ENCODE measurements at places on chromosomes 6 and 20.

- DNase-seq, result no peak
These were observed 45.3 kb upstream of the TINAG start for GRCh38 chr6:54262971-54263370.

DNA sequence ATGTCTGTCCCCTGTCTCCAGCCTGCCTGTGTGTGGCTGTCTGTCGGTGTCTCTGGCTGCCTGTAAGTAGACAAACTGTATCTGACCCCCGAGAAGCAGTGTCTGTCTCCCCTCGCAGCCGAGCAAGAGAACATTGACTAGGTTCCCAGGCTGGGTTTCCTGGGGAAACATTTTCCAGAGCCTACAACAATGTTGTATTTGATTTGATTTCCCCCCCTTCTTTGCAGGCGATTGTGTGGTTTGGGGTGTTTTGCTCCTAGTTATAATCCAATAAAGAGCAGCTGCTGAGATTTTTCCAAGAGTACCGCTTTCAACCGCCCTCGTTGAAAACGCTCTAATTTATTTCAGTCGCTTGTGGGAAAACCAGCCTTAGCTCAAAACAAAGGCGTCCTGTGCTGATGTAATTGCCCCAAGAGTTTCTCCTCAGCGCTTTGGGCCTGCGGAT, 92.6 kb downstream of the CDC5L start:
- DNase-seq, result no peak

DNA sequence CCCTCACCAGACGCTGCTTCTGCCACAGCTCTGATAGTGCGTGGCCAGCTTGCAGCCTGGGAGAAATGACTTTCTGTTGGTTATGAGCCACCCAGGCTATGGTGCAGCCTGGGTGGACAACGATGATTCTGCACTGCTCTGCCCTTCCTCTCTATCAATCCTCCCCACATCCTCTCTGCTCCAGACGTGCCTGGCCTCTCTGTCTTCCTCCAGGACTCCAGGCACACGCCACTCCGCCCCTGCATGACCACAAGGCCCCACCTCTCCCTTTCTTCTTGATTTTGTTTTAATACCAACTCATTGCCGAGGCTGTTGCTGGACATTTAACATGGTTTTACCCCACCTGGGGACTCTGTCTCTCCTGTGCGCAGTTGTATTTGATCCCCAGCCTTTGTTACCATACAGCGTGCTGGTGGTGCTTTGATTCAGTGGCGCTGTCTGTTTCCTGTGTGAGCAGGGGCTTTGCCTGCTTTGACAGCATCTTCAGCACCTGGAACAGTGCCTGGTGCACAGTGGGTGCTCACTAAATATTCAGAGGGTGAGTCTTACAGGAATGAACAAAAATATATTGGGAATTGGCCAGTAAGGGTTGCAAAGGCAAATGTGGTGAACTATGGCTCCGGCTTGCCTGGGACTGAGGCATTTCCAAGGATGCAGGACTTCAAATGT, 280.9 kb downstream of the CDH26 start:
- no peak for DNase-seq

DNA sequence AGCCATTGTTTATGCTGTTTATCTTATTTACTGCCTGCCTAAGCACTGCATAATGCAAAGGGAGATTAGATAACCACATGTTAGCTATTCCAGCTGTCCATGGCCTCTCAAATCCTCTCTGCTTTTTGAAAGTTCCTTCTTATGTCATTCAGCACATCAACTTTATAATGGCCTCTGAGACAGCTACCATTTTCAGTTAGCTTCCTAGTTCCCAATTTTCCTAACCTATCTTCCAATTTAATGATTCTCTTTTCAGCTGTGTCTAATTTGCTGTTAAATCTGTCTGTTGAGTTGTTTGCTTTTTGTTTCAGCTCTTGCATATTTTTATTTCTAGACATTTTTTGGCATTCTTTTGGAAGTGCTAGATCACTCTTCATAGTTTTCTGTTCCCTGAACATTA, 173.4 kb upstream of the PLCB4 start:
- no peak for DNase-seq

DNA sequence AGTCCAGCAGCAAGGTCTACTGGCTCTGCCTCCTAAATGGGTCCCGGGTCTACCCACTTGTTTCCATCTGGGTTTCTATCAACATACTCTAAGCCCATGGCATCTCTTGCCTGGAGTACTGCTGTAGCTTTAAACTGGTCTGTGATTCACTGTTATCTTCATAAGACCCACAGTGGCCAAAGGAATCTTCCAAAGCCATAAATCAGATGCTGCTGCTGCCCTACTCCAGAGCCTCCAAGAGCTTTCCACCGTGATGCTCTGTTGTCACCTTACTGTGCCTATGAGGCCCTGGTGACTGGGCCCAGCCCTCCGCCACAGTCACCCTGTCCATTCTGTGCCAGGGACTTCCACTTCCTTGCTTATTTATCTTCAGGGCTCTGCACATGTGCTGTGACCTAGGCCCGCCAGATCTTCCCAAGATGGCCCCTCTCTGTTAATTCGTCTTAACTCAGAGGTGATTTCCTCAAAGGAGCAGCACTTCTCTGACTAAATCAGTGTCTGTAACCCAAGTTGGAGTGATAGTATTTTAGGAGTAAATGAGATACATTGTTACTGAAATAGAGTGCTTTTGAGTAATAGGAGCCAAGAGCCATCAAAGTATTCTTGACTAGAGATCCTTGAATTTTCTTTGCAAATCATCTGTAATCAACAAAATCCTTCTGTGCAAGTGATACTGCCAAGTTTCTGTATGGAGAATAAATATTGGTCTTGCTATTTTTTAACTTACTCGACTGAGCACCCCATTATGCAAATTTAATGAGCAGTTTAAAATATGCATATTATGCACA, 102.5 kb downstream of the PPP1R14C start:
- no peak for DNase-seq

DNA sequence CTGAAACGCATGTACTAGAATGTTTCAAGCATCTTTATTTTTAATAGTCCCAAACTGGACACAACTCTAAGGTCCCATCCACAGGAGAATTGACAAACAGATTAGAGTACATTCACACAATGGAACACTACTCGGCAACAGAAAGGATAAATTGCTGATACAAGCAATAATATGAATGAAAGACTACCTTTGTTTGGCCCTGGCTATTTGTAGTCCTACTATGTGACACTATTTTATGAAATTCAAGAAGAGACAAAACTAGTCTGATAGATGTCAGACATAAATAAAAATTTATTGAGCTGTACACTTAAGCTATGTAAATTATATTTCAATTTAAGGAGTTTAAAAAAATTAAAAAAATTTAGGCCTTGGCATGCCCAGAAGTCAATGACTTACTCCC, 28.0 kb upstream of the RNF24 start:
- DNase-seq, result no peak

DNA sequence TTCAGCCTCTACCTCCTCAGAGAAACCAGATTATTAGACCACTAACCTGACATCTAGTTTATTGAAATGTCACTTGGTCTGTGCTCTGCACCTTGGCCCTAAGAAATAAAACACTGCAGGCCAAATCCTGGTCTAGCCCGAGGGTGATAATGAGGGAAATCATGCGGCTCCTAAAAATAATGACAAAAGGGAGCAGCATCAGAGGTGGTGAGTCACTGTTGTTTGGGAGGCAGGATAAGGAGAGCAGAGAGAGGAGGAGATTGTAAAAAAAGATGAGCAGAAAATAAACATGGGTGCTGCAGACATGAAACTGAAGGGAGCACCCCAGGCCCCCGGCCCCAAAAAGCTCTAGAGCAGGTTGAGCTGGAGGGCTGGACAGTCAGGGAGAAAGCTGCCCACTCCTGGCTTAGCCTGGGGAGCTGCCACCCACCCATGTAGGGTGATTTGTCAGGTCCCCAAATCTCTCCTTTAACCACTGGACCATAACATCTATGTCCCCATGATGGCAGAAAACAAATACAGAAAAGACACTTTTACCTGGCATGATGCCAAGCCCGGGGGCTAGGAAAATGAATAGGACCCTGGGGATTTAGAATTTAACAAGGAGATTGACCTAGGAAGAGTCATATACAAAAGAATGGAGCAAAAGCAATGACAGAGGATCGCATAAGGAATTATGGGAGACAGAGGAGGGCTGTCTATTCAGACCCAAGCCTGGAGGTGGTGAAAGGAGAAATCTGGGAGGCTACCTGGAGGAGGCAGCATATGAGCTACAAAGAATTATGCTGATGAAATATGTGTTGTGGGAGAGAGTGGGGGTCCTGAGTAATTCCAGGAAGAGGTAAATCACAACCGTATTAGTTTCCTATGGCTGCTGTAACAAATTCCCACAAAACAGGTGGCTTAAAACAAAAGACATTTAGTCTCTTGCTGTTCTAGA, 103.7 kb downstream of the SNAP25 start:
- no peak for DNase-seq

DNA sequence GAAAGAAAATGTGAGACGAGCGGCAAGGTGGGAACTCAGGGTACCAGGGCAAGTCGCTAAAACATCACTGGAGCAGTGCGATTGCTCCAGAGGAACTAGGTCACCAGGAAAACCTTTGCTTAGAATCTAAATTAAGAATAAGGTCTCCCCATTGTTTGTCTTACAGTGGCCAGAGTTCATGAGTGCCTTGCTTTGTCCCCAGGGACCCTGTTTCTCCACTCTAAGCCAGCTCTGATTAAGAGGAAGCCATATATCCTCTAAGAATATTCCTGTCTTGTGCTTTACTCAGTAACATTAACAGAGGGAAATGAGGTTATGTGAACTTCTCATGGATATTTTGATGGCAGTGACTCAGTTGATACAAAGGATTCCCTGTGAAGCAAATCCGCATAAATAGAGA, 305.8 kb downstream of the CD83 start:
- no peak for DNase-seq

DNA sequence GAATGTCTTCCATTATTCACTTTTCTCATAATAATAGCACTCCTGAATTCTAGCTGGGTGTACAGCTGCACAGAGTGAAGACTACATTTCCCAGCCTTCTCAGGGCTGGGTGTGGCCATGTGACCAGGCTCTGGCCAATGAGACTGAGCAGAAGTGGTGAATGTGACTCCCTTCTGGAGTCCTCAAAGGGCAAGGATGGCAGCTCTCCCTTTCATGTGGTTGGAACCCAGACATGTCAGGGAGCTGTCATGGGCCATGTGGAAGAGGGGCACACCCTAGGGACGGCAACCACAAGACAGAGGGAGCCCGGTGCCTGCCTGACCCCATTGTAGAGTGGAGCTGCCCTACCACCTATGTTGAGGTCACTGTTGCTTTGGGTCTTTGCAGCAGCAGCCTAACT, 312.8 kb upstream of the SULF2 start:
- no peak for DNase-seq

DNA sequence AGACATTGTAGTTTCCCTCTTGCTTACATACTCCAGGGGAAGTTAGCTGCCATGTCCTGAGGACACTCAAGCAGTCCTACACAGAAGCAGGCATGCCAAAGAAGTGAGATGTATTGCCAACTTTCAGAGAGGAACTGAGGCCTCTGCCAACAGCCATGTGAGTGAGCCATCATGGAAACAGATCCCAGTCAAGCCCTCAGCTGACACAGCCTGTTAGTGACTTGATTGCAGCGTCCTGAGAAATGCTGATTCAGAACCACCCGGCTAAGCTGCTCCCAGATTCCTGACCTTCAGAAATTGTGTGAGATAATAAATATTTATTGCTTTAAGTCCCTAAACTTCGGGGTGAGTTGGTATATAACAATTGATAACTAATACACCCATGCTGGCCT, 38.1 kb downstream of the GSTA2 start:
- DNase-seq, result no peak

DNA sequence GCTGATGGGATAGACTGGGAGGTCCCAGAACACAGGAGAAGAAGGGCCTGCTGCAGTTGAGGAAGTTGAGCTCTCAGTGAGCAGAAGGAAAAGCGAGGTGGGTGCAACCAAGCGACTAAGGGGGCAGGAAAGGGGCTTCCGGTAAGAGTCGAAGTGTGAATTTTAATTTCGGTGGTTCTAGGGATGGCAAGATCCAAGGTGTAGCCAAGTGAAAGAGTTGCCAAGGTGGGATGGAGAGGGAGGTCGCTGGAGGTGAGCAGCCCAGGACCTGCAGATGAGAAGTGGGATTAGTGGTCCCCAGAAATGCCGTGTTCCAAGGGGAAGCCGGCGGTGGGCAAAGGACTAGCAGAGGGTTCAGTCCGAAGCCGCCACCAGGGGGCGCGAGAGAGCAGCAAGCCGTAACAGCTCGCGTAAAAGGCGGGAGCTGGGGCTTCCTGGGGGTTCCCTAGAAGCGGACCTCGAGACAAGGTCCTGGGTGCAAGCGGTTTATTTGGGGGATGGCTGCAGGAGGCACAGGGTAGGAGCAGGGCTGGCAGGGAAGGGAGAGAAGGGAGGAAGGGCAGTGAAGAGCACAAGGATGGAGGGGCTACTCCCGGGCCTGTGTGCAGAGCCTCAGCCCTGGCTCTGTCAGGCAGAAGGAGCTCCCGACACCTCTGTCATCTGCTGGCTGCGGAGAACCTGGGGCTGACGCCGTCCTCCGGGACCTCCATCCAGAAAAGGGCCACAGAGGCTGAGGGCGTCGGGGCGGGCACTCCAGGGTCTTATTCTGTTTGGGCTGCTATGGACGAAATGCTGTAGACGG, 103.6 kb downstream of the PAX1 start:
- DNase-seq, result peak; percentile 17

GRCh38 chr20:1364106-1364505, 28.7 kb downstream of the FKBP1A start:
- peak; percentile 24 for DNase-seq

- no peak for DNase-seq
These were observed 66.4 kb upstream of the FABP7 start for GRCh38 chr6:122713138-122713537.

DNA sequence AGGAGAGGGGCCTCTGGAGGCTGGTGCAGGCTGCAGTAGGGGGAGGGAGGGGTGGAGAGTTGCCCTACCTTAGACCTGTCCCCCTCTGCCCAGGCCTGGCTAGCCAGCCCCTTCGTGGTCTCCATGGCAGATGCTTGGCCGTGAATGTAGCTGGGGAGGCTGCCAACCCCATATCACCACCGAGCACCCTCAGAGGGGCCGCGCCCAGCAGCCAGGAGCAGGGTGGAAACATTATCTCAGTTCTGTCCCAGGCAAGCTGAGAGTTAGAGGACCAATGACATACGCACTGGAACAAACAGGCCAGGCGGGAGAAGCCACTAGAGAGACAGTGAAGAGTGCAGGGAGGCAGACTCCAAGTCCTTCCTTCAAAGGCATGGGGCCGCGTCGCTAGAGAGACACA, 66.5 kb downstream of the LRFN2 start:
- no peak for DNase-seq

DNA sequence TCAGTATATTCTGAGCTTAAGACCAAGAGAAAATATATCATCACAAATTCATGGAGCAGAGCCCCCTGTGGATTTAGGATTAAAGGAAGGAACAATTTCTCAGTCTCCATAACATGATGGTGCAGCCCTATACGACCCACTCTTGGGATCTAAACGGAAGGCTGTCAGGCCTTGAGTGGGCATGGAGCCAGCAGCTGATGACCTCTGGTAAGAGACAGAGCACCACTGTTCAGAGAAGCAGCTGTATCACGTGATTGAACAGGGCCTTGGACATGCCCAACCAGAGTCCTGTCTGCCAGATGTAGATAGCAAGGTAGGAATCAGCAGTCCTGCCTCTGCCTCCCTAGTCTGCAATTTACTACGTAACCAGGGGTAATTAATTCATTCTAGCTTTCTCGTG, 259.4 kb upstream of the POU3F2 start:
- DNase-seq, result no peak

Data from CD4-positive, alpha-beta T cell treated with Interleukin-6 for 4 hours (primary cell).